Ovary (tissue), 10 donors: ENCODE measurements at places on chromosomes 6 and 20.

GRCh38 chr20:57009355-57009754, 257.1 kb downstream of the BMP7 start:
- no peak for DNase-seq
- H3K36me3 ChIP-seq: no peaks in the 10 kb centered on the region
- H3K27ac ChIP-seq: no peak overlapping the region

DNA sequence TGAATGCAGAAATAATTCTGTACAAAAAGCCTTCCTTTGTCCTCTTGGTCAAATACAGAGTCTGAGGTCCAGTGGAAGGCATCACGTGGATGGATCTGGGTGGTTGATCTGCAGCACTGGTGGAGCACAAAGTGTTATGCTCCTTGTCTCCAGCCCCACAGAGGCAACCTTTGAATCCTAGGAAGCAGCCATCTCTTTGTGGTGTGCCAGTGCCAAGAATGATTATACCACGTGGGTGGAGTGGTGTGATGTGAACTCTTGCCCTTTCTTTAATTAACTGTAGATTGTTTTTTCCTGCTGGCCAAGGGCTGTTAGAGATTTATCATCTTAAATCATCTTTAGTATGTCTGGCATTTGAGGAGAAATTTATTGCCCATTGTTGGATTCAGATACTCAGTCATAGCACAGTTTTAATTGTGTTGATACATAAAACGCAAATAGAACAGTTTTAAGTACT, 31.1 kb downstream of the NCOA7 start:
- peaks cover 9% of the 10 kb centered on the region for H3K4me1 ChIP-seq
- H3K27ac ChIP-seq: no peak overlapping the region
- DNase-seq: no peak
- no peaks in the 10 kb centered on the region for H3K27me3 ChIP-seq

GRCh38 chr6:51570168-51570921, 517.1 kb downstream of the PKHD1 start:
- no peak overlapping the region for H3K27ac ChIP-seq
- H3K4me1 ChIP-seq: no peaks in the 10 kb centered on the region
- no peak overlapping the region for H3K4me3 ChIP-seq
- no peaks in the 10 kb centered on the region for H3K36me3 ChIP-seq
- no peak for DNase-seq
- no peaks in the 10 kb centered on the region for H3K27me3 ChIP-seq

GRCh38 chr20:49029203-49029602, 16.9 kb upstream of the CSE1L start:
- DNase-seq: no peak
- no peaks in the 10 kb centered on the region for H3K4me1 ChIP-seq
- H3K27me3 ChIP-seq: no peaks in the 10 kb centered on the region

- H3K4me3 ChIP-seq: no peak overlapping the region
- no peaks in the 10 kb centered on the region for H3K27me3 ChIP-seq
- no peak for DNase-seq
- no peaks in the 10 kb centered on the region for H3K36me3 ChIP-seq
- H3K27ac ChIP-seq: no peak overlapping the region
These were observed 3.7 kb upstream of the MMP9 start for GRCh38 chr20:46004889-46005473.
